ENCODE measurements at places on chromosomes 16 and 17.

DNA sequence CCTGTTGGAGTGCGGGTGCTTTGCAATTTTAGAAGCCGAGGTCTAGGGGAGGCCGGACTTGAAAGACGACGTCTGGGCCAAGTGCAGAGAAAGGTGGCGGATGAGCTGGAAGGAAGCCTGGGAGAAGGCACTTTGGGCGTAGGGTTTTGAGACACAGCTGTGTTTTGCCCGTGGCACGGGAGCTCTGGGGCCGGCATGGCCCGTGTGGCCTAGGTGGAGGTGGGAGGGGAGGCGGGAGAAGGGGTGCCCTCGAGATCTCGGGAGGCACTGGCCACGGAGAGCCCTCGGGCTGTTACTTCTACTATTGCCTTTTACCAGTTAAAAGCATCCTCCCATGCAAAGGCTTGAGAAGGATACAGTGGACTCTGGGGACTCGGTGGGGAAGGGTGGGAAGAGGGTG, 161.9 kb downstream of the FOXL1 start:
- no peak for DNase-seq

GRCh38 chr17:74380086-74380958, 13.0 kb downstream of the GPR142 start:
- DNase-seq: no peak

DNA sequence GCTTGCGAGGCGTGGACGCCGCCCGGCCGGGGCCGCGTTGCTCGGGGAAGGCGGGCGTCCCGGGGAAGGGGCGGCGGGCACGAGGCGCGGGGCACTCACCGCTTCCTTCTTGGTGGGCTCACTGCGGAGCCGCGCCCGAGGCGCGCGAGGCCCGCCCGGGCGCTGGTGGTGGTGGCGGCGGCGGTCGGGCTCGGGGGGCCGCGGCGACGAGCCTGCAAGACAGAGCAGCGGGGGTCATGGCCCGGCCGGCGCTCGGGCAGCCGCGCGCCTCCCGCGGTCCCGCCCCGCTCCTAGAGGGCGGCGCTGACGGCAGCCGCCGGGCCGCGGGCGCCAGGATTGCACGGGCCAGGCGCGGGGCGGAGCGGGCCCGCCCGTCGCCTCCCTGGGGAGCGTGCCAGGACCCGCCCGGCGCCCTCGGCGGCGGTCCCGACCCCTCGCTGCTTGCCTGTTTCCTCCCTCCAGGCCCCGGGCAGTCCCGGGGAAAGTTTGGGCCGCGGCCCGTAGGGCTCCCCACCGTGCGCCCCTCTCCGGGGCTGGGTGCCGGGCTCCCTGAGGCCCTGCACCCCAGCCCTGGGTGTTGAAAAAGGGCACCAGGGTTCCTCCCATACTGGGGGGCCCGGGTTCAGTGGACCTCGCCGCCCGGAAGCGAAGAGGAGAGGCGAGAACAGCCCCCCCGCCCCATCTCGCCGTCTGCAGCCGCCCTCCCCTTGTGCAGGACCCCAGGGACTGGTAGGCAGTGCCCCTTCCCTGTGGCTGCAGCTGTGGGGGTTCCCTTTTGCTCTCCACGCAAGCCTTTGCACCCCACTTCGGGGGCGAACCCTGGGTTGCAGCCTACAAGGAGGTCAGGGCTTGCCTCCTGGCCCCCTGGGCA, at the start of gene C16orf74:
Gene C16orf74, minus strand, starts transcription at position 270 of the 871 bp plus-strand sequence. CDS start 15,879 bp downstream, outside the sequence.
- DNase-seq: no peak

DNA sequence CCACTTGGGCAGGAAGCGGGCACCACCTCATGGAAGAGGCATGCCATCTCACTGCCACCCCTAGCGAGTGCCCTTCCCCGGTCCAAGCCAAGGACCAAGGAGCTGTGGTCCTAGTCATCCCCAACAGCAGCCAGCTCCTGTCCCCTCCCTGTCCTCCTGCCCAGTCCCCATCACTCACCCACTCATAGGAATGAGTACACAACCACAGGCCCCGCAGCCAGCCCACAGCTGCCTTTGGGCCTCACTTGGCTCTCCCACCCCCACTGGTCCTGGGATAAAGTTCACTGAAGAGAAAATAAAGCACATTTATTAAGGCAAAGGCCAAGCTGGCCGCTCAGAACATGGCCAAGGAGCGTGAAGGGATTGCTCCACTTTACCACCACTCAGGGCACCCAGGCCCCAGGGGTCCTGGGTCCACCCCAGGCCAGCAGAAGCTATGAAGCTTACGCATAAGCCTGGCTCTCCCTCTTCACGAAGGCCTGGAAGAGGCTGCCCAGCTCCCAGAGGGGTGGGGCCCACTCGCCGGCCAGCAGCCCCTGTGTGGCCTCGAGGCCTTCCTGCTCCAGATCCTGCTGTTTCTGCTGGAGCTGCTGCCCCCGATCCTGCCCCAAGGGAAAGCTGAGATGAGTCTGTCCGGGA, 3.6 kb downstream of the SCRN2 start:
- no peak for DNase-seq

- DNase-seq: no peak
Observed at GRCh38 chr16:12214509-12214908, 238.0 kb downstream of the SNX29 start.

DNA sequence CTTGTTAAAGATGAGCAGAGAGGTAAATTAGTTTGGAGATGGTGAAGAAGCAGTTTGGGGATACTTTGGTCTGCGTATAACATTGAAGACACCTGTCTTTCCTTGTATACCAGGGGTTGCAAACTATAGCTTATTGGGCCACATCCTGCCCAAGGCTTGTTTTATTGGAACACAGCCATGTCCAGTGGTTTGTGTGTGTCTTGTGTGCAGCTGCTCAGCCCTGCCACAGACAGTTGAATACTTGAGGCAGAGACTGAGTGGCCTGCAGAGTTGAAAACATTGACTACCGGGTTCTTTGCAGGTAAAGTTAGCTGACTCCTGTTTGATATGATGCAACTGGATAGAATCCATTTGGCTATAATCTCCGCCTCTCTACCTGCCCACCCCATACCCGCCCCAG, 224.4 kb downstream of the PRKCA start:
- no peak for DNase-seq

DNA sequence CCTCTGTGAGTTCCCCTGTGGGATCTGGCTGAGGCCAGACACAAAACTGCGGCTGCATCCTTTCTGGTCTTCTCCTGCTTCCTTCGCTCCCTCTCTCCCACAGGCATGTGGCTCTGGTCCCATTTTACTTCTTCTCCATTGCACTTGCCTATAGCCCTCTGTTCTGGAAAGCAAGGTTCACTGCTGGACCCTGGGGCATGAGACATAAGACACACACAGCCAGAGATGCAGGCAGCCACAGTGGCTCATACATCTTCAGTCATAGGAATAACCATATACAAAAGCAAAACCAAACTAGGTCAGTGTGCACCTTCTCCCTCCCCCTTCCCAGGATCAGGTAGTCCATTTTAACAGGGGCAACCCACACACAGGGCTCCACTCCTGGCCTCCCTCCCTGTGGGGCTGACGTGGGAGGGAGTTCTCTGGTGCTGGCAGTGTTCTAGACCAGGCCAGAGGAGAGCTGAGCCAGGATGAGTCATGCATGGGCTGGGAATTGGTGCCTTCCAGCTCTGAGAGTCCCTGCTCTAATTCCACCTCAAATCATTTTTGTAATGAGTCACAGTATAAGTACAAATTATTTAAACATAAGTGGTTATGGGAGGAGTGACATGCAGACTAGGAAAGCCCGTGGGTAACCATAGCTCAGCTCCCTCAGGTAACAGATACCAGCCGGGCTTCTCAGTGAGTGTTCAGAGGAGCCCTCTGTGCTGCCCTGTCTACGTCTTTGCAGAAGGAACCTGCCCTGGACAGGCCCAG, 58.0 kb downstream of the ASIC2 start:
- no peak for DNase-seq

GRCh38 chr16:711548-712320, 3.2 kb upstream of the METRN start:
- DNase-seq: peak; percentile 76
